ENCODE measurements at places on chromosomes 1 and 21.

DNA sequence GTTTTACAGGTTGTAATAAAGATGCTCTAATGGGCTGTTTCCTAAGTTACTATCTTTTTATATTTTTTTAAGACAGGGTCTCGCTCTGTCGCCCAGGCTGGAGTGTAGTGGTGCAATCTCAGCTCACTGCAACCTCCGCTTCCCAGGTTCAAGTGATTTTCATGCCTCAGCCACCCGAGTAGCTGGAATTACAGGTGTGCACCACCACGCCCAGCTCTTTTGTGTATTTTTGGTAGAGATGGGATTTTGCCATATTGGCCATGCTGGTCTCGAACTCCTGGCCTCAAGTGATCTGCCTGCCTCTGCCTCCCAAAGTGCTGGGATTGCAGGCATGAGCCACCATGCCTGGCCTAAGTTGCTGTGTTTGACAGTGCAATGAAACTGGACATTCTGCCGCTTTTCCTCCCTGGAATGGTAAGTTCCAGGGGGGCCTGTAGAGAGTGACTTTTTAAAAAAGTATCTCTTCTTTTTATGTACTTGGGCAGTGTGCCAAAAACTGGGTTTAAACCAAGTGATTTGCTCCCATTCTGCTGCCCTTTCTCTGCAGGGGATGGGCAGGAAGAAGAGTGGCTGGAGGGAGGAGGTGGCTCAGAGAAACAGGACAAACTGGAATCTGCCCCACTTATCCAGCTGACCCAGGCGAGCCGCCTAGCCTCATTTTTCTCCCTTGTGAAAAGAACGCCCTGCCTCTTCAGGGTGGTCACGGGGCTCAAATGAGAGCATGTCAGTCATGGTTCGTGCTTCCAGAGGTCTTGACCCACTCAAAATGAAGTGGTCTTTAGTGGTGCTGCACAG, 2.3 kb downstream of the SLC37A1 start:
- DNase-seq, result no peak

DNA sequence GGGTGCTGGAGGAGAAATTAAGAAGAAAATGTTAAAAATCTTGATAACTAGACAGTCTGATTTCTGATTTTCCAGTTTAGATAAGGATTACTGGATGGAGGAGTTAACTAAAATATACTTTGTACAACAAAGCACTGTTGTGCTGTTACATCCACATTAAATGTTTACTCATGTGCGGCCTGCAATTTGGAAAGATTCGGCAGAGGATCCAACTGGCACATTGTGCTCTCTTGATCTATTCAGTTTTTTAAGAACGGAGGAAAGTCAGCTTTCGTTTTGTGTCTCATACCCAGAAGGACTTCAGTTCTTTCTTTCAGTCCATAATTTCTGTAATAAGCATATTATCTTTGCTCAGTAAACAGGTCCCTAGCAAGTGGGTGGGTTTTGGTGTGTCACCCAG, 52.5 kb downstream of the UCK2 start:
- DNase-seq, result no peak

DNA sequence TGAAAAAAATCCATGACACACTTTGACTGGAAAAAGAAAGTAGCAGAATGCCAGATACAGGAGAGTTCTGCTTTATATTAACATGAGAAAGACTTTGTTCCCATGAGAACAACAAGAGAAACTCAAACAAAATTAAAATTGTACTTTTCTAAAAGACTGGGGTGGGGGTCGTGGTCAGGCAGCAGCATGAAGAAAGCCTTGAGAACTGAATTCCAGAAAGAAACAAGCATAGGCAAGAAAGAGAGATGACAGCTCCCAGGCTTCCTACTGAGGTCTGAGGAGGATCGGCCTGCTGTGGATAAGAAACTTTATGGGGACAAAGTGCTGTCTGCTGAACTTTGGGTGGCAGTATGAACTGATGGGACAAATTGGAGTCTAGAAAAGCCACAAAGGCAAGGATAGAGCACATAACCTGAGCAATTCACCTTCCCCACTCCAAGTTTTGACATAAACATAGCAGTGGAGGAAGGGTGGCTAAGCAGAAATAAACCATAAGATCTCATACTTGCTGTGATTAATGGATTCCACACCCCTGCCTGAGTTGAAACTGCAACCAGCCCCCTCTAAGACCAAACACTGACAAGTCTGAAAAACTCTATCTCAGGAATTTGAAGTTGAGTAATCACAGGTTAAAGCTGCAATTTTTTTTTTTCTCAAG, 43.7 kb downstream of the COL6A1 start:
- no peak for DNase-seq

GRCh38 chr1:224698015-224698451, 81.9 kb downstream of the CNIH3 start:
- no peak for DNase-seq

DNA sequence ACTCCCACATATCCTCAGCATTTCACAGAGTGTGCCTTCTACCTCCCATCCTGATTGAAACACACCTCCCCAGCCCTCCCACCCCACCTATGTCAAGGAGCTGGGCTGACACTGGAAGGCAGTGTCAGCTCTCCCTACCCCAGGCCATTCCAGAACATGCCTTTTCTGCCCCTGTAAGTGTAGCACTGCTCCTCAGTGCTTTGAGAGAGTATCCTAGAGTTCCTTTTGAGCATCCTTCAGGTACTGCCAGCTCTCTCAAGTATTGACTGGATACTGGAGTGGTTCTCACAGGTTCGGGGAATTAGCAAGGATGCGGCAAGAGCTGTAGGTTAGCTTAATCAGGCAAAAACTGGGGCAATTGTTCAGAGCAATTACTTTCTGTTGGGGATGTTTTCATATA, 21.8 kb downstream of the C1orf116 start:
- DNase-seq, result no peak

GRCh38 chr1:239547987-239548386, 161.6 kb downstream of the CHRM3 start:
- no peak for DNase-seq

GRCh38 chr1:90394247-90394646, 322.9 kb downstream of the BARHL2 start:
- no peak for DNase-seq

GRCh38 chr1:232501854-232502253, 128.1 kb downstream of the SIPA1L2 start:
- no peak for DNase-seq

DNA sequence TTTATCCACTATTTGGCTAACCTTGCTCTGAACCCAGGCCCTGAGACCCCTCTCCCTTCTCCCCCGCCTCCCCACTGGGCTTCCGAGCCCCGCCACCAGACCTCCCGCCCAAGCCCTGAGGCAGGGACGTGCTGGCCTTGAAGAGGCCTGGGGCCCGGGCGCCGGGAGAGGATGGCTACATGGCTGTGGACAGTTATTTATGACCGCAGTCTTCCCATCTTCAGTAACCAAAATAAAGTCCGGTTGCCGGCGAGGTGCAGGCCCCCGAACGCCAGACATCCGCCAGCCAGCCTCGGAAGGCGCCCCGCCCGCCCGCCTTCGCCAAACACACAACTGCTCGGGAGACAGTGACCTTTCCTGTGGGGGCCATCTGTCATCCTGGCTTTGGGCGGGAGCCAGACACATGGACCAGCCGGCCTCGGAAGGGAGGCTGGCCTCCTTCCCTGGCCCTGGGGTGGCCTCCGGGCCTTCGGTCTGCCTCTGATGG, 69.0 kb downstream of the DHRS3 start:
- no peak for DNase-seq

- no peak for DNase-seq
These were observed 93.1 kb downstream of the RGL1 start for GRCh38 chr1:183898001-183898396.

GRCh38 chr1:207844371-207844770, 66.6 kb downstream of the CD34 start:
- DNase-seq, result no peak

DNA sequence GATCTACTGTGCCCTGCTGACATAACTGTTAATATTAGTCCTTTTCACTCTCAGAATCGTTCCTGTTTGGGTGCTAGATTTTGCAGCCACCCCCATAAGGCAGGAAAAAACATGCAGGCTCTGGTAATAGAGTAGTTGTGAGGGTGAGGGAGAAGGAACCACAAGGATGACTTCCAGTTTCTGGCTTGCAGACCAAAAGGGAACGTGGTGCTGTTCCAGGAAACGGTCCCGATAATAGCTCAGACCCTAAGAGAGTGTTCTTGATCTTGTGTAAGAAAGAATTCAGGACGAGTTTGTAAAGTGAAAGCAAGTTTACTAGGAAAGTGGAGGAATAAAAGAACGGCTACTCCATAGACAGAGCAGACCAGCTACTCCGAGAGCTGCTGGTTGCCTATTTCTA, 50.7 kb upstream of the RHOU start:
- no peak for DNase-seq

GRCh38 chr1:159882527-159882862, 17.5 kb downstream of the CFAP45 start:
- DNase-seq, result no peak

DNA sequence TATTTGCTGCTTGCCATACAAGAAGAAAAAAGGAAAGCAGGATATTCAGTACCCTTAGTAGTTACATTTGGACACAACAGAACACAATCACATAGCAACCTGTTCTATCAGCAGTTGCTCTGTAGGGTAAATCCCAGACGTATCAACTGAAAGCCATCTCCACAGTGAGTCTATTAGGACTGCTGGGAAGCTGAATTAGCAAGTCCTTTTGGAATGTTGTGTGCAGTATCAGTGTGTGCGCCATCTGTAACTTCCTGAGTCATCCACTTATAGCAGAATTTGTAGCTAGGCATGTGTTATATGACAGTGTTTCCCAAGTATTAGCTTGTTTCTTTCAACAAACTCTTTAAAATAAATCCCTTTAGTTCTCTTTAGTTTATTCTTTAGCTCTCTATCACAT, 21.3 kb downstream of the CCDC30 start:
- DNase-seq, result no peak

DNA sequence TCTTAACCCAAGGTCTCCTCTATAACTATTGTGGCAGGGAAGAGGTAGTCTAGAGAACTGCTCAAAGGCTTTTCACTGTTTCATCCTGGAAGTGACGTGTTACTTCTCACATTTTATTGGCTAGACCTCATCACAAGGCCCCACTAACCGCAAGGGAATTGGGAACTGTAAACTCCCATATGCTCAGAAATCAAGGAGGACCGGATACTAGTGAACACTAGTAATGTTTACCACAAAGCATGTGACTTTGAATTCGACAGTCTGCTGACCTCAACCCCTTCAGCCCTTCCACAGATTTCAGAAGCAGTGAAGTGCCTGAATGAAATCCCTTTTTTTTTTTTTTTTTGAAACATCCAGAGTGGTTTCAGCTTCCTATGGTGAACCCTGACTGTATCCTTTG, 3.4 kb upstream of the EEIG2 start:
- no peak for DNase-seq

DNA sequence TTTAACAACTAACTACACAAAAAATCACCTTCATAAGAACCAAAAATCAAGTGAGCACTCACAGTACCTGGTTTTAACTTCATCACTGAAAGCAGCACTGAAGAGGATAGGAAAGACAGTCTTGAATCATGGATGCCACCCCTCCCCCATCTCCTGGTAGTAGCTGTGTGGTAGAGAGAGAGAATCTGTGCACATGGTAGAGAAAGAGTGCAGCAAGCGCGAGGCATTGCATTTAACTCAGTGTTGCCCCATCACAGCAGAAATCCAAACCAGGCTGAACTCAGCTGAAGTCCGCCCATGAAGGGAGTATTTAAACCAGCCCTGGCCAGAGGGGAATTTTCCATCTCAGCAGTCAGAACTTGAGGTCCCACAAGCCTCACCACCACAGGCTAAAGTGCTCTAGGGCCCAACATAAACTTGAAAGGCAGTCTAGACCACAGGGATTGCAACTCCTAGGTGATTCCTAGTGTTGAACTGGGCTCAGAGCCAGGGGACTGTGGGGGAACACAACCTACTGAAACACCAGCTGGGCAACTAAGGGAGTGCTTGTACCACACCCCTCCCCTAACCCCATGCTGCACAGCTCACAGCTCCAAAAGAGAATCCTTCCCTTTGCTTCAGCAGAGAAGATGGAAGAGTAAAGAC, 38.4 kb downstream of the VAV3 start:
- no peak for DNase-seq

DNA sequence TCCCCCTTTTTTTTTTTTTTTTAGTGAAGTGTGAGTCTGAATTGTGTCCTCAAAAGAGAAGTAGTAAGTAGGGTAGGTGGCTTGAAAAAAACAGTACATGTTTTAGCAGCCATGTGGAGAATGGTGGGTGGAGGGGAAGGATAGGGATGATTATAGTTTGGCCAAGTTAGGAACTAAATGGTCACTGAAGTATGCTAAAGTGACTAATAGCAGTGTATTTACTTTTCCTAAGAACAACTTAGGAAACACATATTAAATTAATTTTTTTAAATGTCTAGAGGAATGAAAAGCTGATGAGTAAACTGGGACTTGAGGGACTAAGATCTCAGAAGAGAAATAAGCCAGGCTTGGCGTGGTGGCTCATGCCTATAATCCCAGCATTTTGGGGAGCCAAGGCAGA, 55.5 kb downstream of the PLA2G4A start:
- DNase-seq, result no peak

DNA sequence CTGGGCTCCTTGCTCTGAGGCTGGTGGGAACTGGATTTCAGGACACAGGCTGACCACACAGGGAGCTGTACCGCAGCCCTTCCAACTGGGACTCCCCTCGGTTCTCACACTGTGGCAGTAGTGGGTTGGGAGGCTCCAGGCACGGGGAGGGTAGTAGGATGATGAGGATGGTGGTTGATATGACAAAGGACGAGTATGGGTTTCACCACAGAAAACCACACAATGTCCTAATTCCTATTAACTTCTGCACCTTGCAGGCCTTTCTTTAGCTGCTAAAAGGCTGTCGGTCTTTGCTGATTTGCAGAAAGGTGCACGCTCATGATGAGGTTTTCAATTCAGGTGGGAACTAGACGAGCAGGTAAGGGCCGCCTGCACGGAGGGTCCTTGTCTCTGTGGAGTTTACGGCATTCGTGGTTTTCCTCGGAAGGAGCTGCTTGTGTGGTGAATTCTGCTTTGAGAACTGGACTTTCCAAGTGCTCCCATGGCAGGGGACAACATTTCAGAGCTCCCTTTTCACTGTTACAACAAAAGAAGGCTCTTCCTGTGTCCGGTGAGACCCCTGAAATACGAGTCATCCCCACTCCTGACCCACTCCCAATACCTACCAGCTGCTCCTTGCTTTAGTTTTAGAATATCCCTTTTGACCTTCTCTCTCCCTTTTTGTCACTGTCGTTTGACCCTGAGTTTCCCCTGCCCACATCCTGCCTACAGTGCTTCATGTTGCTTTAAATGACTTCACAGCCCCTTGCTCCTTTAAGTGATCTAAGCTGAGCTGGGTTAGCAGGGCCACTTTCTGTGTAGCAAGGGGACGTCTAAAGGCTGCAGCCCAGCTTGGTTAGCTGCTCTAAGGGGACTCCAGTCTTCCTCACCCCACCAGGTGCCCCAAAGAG, 125.1 kb downstream of the MRPS6 start:
- DNase-seq, result no peak

DNA sequence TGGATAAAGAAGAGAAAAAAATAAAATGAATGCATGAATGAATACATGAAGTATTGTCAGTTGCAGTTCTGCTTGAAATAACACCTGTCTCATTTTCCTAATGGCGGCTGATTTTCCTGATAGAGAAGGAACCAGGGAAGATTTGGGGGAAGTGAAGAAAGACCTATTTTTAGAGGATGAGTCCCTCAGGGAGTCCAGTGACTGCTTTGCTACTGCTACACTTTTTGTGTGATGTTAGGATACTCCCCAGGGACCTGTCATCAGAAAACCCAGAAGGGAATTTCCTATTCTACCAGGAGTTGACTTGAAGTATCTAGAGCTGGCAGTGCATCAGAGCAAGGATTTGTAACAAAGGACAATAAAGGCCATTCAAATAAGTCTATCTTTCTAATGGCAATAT, 114.8 kb downstream of the MAB21L3 start:
- DNase-seq, result no peak

GRCh38 chr1:63575340-63575826, 17.8 kb upstream of the PGM1 start:
- DNase-seq, result no peak
